ENCODE measurements at places on chromosomes 16 and 17. TPM values are rescaled to one million over a fixed set of nuclear protein-coding genes. Genes with fewer than 3 reads are reported as not detected.

Gene GOSR2
- total RNA-seq: 31.7 TPM

Gene ETV4
- total RNA-seq: 61.9 TPM

Gene KCTD2
- 18.4 TPM for total RNA-seq

Gene INPP5K
- 41.9 TPM for total RNA-seq

Gene KRT32
- total RNA-seq: not detected

Gene CLEC18A
- 1.3 TPM for total RNA-seq

Gene CMTM1
- 9.4 TPM for total RNA-seq

Gene CNTNAP1
- total RNA-seq: 1.4 TPM

Gene WNT9B
- not detected for total RNA-seq

Gene IL21R
- total RNA-seq: 0.35 TPM

- H3K27ac ChIP-seq: no peak overlapping the region
- no peaks in the 10 kb centered on the region for H3K36me3 ChIP-seq
- H3K4me3 ChIP-seq: peak overlapping the region; percentile 97
- DNase-seq: peak; percentile 76
- H3K27me3 ChIP-seq: no peaks in the 10 kb centered on the region
Measured at GRCh38 chr17:56592487-56593085, 913 bp upstream of the NOG start.

- H3K36me3 ChIP-seq: no peaks in the 10 kb centered on the region
- peak; percentile 61 for DNase-seq
- H3K4me3 ChIP-seq: no peak overlapping the region
- peak overlapping the region; percentile 53 for H3K27ac ChIP-seq
- no peaks in the 10 kb centered on the region for H3K27me3 ChIP-seq
Measured at GRCh38 chr16:50234771-50235556, 31.4 kb upstream of the ADCY7 start.

DNA sequence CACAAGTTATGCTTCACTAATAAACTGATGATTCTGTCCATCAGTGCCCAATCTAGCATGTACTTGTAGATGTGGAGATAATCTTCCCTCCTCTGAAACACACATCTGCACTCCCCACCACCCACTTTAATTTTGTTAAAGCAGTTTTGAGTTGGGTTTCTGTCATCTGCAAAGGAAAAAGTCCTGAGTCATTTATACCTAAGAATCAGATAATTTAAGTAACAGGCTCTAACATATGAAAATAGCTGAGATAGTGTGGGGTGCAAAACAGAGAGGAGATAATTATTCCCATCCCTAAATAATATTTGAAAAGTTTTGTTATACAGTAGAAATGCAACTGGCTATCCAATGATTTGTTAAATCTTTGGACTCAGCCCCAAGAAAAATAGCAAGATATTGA, 67.7 kb upstream of the ALOX12 start:
- no peak for DNase-seq
- no peaks in the 10 kb centered on the region for H3K27me3 ChIP-seq
- H3K36me3 ChIP-seq: no peaks in the 10 kb centered on the region
- H3K4me3 ChIP-seq: no peak overlapping the region
- peaks cover 13% of the 10 kb centered on the region for H3K4me1 ChIP-seq

GRCh38 chr17:20702692-20703091, 123.2 kb downstream of the CDRT15L2 start:
- no peaks in the 10 kb centered on the region for H3K27me3 ChIP-seq
- H3K4me3 ChIP-seq: no peak overlapping the region
- no peaks in the 10 kb centered on the region for H3K36me3 ChIP-seq

GRCh38 chr16:82055728-82056549, 20.9 kb downstream of the HSD17B2 start:
- DNase-seq: no peak
- no peaks in the 10 kb centered on the region for H3K4me1 ChIP-seq
- no peak overlapping the region for H3K27ac ChIP-seq

DNA sequence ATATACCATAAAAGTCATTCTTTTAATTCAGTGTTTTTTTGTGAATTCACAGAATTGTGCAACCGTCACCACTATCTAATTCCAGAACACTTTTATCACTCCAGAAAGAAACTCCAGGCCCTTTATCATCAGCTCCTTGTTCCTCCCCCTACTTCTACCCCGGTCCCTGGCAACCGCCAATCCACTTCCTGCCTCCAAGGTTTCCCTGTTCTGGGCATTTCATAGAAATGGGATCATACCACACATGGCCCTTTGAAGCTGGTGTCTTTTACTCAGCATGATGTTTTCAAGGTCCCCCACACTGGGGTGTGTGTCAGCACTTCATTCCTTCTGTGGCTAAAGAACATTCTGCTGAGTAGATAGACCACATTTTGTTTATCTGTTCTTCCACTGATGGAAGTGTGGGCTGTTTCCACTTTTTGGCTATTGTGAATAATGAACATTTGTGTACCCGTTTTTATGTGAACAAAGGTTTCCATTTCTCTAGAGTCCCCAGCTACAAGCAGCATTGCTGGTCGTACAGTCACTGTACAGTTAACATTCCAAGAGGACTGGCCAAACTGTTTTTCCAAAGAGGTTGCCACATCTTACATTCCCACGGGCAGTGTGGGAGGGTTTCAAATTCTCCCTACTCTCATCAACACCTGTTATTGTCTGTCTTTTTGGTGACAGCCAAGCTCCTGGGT, 75.8 kb upstream of the ZNF469 start:
- no peak overlapping the region for H3K27ac ChIP-seq
- H3K27me3 ChIP-seq: no peaks in the 10 kb centered on the region
- peak; percentile 28 for DNase-seq
- peaks cover 21% of the 10 kb centered on the region for H3K4me1 ChIP-seq

DNA sequence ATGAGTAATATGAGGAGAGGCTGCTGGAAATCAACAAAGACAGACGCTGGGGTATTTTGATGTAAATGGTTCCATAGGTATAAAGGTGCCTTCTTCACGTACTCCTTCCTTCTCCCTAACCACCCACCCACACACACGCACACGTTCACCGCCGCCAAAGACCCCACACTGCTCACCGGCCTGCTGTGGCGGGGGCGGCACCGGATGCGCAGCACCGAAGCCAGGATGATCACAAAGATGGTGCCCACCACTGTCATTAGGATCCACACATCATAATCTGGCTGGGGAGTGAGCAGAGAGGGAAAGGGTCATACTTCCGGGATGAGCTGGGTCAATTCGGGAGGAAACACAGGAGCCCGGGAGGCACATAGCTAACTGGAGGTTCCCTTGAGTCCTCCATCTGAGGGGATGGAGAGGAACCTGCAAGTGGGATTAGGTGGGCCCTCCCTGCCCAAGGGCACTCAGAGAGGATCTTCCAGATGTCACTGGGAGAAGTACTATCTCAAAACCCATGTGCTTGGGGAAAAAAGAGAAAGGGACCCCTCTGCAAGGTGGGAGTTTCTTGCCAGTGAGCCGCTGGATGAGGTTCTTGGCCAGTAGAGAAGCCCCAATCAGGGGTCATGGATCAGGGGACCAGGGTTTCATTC, 10.5 kb upstream of the SUPT4H1 start:
- H3K27ac ChIP-seq: no peak overlapping the region
- peaks cover 9% of the 10 kb centered on the region for H3K27me3 ChIP-seq
- DNase-seq: no peak

DNA sequence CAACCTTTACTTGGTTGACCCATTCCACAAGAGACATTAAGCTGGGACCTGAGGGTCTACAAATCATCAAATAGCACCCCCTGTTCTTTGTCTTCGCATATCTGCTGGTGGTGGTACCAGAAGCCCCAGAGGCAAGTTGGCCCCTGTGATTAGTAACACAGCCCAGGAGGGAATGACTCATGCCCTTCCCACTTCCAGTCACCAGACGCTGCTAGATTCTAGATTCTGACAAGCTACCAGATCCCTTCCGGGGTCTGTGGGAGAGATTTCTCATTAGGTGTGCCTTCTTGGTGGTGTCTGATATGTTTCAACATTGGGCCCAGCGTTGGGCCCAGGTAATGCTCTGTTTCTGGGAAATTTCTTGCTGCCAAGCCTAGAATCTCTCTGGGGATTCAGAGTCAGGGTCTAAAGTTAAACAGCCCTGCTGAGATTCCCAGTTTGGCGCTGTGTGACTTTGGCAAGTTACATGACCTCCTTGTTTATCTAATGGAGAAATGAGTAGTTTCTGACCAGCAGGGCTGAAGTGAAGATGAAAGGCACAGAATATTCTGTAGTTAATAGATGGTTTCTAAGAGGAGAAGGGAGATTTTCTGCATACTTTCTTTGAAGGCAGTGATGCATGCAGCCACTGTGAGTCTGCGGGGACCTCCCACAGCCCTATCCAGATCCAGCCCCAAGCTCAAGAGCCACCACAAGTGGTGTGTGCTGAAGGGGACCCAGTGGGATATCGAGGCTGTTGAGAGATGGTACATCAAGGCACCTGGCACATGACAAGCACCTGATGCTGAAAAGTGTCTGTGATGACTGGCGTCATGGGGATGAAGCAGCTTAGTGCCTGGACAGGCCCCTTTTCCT, 3.9 kb downstream of the TRPV2 start:
- H3K4me1 ChIP-seq: peaks cover 38% of the 10 kb centered on the region
- peak overlapping the region; percentile 71 for H3K27ac ChIP-seq
- H3K36me3 ChIP-seq: no peaks in the 10 kb centered on the region
- H3K27me3 ChIP-seq: no peaks in the 10 kb centered on the region

GRCh38 chr17:45063198-45063597, 2.1 kb downstream of the NMT1 start:
- DNase-seq: no peak
- no peaks in the 10 kb centered on the region for H3K27me3 ChIP-seq
- no peak overlapping the region for H3K27ac ChIP-seq
- H3K4me1 ChIP-seq: peaks cover 22% of the 10 kb centered on the region
- H3K4me3 ChIP-seq: no peak overlapping the region

DNA sequence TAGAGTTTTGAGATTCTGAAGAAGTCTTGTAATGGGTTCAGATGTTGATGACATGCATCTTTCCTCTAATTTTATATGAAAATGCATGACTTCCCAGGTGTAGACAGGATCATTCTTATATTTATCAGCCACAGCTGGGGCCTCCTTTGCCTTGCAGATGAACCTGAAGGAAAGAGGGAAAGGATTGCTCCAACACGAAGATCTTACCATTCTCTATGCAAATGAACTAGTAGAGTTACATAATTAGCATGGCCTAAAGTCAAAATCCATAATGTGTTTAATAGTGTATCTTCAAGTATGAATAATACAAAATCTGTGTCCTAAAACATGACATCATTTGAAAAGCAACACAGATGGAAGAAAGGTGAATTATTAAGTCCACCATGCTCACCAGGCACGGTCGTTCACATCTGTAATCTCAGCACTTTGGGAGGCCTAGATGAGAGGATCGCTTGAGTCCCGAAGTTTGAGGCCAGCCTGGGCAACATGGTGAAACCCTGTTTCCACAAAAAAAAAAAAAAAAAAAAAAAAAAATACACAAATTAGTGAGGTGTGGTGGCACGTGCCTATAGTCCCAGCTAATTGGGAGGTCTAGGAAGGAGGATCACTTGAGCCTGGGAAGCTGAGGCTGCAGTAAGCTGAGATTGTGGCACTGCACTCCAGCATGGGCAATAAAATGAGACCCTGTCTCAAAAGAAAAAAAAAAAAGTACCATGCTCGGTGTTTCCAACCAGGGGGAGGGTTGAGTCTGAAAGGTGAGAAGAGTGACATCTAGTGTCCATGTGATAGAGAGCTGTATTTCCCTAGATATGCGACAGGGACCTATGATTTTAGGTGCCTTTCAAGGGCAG, 6.3 kb downstream of the VWA3A start:
- H3K36me3 ChIP-seq: no peaks in the 10 kb centered on the region
- H3K27me3 ChIP-seq: no peaks in the 10 kb centered on the region
- H3K27ac ChIP-seq: no peak overlapping the region

- H3K27ac ChIP-seq: no peak overlapping the region
- peaks cover 13% of the 10 kb centered on the region for H3K27me3 ChIP-seq
- DNase-seq: peak; percentile 39
- no peaks in the 10 kb centered on the region for H3K4me1 ChIP-seq
- H3K36me3 ChIP-seq: no peaks in the 10 kb centered on the region
Measured at GRCh38 chr17:55601874-55602364, 90.7 kb upstream of the SMIM36 start.

DNA sequence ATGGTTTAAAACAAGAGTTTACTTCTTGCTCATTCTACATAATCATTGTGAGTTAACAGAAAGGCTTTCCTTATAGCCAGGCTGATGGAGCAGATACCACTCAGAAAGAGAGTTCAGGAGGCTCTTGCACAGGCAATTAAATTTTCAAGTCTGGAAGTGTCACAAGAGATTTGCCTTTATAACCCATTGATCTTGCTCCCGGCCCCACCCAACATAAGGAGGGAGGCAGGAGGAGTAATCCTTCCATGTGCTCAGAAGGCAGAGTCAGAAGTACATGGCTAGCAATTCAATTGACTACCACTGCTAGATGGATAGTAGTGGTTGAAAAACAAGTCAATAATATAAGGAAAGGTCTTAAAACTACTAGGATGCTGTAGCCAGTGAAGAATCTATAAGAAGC, 346.3 kb upstream of the CDH11 start:
- no peak overlapping the region for H3K4me3 ChIP-seq
- no peak overlapping the region for H3K27ac ChIP-seq
- no peaks in the 10 kb centered on the region for H3K27me3 ChIP-seq
- H3K36me3 ChIP-seq: no peaks in the 10 kb centered on the region

DNA sequence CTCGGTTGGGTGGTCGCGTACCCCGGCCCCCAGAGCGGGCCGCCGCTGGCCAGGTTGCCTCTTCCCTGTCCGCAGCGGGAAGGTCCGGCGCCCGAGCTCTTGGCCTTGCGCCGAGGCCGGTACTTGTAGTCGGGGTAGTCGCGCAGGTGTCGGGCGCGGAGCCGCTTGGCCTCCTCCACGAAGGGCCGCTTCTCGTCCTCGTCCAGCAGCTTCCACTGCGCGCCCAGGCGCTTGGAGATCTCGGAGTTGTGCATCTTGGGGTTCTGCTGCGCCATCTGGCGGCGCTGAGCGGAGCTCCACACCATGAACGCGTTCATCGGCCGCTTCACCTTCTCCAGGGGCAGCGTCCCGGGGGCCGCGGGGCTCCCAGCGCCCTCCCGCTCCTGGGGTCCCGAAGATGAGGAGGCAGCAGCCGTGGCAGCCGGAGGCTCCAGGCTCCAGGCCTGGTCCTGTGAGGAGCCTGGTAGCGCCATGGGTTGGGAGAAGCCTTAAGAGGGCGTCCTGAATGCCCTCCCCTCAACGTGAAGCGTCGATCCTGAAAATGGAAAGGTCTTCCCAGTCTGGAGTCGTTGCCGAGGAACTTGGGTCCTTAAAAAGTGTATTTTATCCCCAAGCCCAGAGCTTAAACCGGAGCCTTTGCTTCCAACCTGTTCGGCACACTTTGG, 558 bp downstream of the SOX15 start:
- peaks cover 39% of the 10 kb centered on the region for H3K4me1 ChIP-seq
- H3K27me3 ChIP-seq: no peaks in the 10 kb centered on the region
- peak overlapping the region; percentile 83 for H3K4me3 ChIP-seq
- H3K27ac ChIP-seq: peak overlapping the region; percentile 97
